ENCODE measurements at places on chromosomes 5 and 9.

- no peak for DNase-seq
Measured at GRCh38 chr5:77167695-77168121, 42.8 kb upstream of the PDE8B start.

DNA sequence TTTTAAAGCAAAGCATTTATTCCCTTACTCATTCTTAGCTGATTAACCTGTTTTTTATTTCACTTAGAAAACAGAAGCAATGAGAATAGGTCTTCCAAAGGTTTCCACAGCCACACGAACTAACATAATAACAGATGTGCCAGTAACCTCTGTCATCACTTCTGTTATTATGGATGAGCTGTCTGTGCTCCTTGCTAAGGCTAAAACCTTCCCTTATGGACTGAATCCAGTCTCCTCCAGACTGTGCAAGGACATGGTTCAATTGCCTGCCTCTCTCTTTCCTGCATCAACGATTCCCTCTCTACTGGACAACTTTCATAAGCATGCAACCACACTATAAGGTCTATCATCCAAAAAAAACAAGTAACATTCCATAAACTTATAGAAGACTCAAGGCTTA lies 1446.2 kb downstream of the MAT2B start:
- no peak for DNase-seq

- no peak for DNase-seq
Measured at GRCh38 chr5:37975531-37975930, 135.7 kb upstream of the GDNF start.

- DNase-seq, result no peak
Measured at GRCh38 chr9:127977884-127978647, 2.7 kb downstream of the EEIG1 start.

GRCh38 chr9:7028591-7028990 lies 270.8 kb downstream of the KDM4C start:
- no peak for DNase-seq

DNA sequence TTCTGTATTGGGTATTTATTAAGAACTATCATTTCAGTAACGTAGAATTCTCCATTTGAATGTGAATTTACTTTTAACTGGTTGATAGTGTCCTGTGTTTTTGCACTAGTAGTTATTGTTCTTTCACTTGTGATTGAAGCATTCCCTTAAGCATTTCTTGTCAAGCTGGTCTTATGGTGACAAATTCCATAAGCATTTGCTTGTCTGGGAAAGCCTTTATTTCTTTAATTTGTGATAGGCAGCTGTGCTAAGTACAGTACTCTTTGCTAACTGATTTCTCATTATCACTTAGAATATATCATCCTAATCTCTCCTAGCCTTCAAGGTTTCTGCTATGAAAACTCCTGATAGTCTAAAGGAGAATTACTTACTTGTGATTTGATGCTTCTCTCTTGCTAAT lies 21.3 kb upstream of the SPATA31E1 start:
- no peak for DNase-seq

GRCh38 chr5:54722846-54723433 lies 205.4 kb downstream of the SNX18 start:
- no peak for DNase-seq

GRCh38 chr5:160291467-160291866 lies 20.9 kb downstream of the CCNJL start:
- DNase-seq, result no peak

DNA sequence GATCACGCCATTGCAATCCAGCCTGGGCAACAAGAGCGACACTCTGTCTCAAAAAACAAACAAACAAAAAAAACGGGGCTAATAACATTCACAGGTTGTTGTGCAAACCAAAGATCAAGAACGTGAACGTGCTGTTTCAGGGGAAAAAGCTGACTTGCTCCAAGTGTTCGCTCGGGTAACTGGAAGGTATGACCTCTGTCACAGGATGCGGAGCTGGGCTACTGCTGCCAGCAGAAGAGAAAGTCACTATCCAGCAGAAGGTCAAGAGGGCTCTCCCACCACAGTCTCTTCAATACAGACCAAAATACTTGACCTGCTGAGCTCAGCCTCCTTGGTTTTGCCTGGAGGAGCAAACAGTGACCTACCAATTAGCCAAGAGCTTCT lies 59.7 kb downstream of the ABCA1 start:
- no peak for DNase-seq
